NCI-H1092 (cell line): ENCODE measurements at places on chromosomes 11 and 22.

GRCh38 chr22:17120281-17120680, 879 bp downstream of the TMEM121B start:
- DNase-seq: no peak

- no peak for DNase-seq
Observed at GRCh38 chr11:63022441-63022840, 6.8 kb upstream of the SLC22A8 start.

GRCh38 chr11:134386945-134387344, 25.1 kb downstream of the B3GAT1 start:
- no peak for DNase-seq

DNA sequence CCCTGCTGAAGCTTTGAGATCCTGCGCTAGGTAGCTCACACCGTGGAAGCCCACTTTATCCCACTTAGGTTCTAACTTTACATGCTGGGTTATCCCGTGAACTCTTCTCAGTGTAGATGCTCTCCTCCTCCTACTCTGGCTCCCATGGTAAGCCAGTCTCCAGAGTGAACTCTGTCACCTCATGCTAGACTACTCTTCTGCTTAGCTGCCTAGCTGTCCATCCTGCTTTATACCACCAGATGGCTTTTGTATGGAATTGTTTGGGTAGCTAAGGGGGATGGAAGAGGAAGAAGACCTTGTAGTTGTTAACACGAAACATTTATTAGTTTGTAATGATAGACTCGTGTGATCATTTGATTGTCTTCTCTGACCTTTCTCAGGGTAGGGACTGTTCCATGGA, 46.8 kb downstream of the EMSY start:
- no peak for DNase-seq

DNA sequence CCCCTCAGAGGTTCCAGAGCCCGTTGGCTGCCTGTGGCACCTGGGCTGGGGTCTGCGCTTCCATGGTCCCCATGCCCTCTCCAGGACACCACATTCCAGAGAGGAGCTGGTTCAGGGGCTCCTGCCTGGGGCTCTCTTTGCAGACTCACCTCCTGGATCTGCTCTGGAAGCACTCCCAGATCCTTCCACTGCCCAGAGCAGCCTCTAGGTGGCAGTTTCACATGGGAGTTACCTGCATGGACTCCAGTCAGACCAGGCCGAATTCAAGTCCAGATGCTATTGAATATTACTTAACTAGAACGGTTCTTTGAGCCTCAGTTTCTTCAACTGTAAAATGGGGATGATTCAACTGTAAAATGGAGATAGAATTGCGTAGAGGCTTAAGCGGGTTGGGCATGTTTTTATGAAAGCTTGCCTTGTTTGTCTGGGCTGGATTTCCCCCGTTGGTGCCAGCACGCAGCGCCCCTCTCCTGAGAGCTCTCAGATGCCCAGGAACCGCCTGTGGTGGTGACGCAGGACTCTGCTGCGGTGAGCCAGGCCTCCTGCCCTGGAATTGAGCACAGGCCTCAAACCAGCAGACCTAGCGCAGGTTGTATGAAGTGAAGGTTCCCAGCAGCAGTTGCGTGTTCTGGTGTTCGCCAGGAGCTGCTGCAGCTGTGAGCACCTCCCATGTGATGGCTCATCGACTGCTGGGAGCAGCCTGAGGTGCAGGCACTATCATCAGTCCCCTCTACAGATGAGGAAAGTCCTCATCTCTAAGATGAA, 44.2 kb downstream of the LMO1 start:
- peak; percentile 46 for DNase-seq

- DNase-seq: no peak
Observed at GRCh38 chr11:27456140-27456794, 16.3 kb downstream of the LGR4 start.

- DNase-seq: no peak
Observed at GRCh38 chr22:36613958-36614357, 85.0 kb upstream of the EIF3D start.

GRCh38 chr11:22169833-22170232, 23.1 kb upstream of the ANO5 start:
- no peak for DNase-seq

GRCh38 chr22:49930596-49931412, 12.4 kb downstream of the CRELD2 start:
- no peak for DNase-seq

DNA sequence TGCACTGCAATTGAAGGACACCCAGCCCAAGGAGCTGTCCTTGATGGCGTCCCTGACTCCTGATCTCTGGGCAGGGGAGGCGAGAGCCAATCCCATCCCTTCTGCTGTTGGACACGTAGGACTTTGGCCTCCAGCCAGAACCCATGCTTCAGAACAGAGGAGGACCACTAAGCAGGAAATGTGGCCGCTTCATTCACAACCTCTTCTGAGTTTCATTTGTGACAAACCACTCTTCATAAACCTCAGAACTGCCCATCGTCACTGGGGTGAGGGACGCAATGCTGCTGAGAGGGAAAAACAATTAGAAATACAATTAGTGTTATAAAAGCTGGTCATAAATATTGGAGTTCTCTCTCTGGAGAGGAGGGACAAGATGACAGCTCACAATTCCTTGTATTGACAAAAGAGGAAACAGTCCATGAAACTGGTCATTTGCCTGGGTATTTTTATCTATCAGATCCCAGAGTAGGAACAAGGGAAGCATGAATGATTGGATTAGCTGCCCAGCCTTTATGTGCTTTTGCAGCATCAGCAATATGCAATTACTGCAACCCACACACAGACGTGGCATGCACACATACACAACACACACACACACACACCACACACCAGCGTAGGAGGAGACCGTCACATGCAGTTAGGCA, 216.5 kb upstream of the CADM1 start:
- DNase-seq: peak; percentile 38

- peak; percentile 77 for DNase-seq
Observed at GRCh38 chr11:27234043-27234668, 128.9 kb downstream of the CCDC34 start.

DNA sequence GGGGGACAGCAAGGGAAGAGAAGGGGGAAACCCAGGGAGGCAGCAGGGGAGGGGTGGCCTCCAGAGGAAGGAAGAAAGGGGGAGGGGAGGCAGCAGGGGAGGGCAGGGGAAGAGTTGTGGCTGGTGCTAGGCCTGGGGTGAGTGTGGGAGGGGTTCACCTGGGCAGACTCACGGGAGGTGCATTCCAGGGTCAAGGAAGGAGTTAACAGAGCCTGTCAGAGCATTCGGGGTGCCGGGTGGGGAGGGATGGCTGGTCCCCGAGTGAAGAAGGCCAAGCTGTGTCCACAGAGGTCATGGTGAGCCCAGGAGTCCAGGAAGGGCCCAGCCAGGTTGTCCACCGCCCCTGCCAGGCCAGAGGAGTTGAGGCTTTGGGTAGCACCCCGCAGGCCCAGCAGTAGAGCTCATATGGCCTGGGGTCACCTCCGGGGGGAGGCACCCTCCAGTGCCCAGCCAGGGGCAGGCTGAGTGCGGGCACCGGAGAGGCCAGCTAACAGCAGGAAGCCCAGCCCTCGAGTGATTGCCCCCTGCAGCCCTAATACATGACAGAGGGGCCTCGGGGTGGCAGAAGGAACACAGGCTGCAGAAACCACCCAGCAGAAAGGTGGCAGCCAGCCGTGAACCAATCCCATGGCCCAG, 31.1 kb upstream of the PPARA start:
- DNase-seq: no peak

DNA sequence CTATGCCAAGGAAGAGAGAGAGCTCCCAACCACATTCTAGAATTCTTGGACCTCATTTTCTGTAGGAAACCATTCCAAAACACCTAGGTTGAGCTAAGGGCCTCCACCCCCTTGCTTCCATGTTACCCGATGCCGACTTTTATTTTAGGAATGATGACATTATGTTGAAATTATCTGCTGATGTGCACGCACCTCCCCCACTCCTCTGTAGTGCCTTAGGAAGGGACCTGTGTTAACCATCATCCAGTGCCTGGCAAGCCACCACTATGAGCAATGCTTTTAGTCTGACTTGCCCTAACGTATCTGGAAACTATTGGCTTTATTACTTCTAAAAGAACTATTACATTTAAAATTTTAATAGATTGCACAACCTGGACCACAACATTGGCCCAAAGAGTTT, 42.1 kb downstream of the NCAPD3 start:
- no peak for DNase-seq

GRCh38 chr11:116454020-116454645, 318.7 kb downstream of the BUD13 start:
- peak; percentile 49 for DNase-seq

DNA sequence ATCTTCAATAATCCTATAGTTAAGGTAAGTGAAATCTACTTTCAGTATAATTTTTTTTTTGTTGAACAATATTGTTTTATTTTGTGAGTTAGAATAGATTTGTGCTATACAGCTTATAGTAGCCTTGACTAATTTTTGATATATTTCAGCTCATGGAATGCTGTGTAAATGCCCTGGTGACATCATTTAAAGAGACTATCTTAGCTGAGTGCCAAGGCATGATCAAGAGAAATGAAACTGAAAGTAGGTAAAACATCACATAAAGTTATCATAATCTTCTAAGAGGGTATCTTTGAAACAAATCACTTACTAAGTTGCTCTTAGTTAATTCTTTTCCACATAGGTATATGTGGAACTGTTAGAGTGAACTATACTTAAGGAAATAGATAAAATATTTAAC, 51.4 kb upstream of the ACAT1 start:
- DNase-seq: no peak

GRCh38 chr11:102114032-102114431, 3.8 kb downstream of the YAP1 start:
- DNase-seq: no peak

- no peak for DNase-seq
Observed at GRCh38 chr11:114482114-114482513, 42.8 kb downstream of the REXO2 start.

DNA sequence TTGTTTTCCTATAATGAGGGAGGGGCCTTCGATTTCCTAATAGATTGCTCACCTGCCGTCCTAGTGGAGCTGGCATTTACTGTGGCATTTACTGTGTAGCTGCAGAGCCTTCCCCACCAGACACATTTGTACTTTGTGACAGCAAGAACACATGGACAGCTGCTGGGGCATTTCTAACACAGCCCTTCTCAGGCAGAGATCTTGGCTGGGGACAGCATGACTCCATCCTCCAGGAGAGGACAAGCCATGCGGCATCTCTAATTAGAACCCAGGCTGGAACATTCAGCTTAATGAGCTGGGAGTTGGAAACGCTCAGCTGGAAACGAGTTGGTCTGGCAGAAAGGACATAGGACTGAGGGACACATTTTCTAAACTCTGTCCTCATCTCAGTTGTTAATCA, 887.5 kb downstream of the NTM start:
- DNase-seq: no peak

GRCh38 chr11:57313071-57313787, 11.5 kb downstream of the TNKS1BP1 start:
- DNase-seq: no peak

DNA sequence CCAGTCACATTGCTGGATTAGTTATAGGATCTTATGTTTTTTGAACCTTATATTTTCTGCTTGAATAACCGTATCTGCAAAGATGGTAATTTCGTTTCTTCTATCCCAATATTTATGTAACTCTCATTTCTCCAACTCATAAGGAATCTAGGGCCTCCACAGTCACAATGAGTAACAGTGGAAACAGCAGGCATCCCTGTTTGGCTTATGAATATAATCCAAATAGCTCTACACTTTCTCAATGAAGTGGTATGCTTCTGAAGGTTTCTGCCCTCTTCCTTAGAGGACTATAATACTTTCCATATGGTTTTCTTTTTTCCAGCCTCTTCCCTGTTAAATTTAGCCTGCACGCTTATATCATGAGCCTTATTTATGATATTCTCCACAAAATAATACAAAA, 16.5 kb downstream of the ATP6V1E1 start:
- DNase-seq: no peak

GRCh38 chr11:83782329-83782728, 496.2 kb upstream of the CCDC90B start:
- DNase-seq: no peak

DNA sequence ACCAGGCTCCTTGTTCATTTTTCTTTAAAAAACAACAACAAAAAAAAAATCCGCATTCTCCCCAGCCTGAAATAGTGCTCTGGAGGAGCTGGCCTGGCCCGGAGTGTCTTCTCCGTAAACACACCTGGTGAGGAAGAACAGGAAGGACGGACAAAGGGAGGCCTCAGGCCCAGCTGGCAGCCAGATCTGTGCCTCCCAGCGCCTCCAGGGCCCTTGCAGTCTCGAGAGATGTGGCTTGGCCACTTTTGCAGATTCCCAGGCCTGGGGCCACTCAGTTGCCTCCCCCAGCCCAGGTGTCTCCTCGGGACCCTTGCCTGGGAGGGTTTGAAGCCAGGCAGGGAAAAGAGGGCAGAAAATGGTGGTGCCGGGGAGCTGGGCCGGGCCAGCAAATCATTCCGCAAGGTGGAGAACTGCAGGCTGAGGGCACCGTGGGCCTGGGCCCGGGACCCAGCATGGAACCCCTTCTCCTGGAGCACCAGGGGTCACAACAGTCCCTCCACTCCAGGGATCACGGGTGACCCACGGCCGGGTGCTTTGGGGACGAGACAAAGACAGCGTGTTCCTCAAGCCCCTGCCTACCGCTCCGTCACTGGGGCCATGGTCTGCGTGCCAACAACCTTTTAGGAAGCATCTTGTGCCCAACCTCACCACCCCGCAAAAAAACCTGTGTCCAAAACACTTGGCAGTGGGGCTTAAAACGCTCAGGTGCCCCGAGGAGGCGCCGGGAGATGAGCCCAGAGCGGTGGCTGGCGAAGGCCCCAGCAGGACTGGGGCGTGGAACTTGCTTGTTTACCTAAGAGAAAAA, 67.1 kb upstream of the WNT7B start:
- no peak for DNase-seq

DNA sequence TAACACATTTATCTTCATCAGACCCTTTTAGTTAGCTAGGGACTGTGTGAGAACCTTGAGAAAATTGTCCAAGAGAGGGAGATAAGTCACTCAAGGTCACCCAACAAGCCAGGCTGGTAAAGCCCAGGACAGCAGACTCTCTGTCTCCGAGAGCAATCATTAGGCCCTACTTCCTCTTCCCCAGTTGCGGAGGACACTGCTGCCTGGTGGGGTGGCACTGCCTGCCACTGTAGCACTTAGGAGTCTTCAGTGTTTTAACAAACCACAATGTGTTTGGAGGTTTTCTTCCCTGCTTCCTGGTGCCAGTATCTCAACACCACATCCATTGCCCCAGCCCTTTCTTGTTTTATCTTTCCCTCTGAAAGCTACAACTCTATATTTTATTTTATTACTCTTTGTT, 132.1 kb upstream of the LDLRAD3 start:
- DNase-seq: no peak

- no peak for DNase-seq
Observed at GRCh38 chr11:75107187-75107586, 10.5 kb upstream of the OR2AT4 start.

- DNase-seq: no peak
Observed at GRCh38 chr11:32374261-32374711, 61.1 kb downstream of the WT1 start.

- DNase-seq: no peak
Observed at GRCh38 chr22:42922374-42923191, 65.5 kb upstream of the ARFGAP3 start.

GRCh38 chr11:43578346-43579170, 102.0 kb upstream of the HSD17B12 start:
- no peak for DNase-seq

- DNase-seq: no peak
Observed at GRCh38 chr11:123683428-123684170, 29.2 kb upstream of the SCN3B start.

GRCh38 chr11:110089617-110090282, 3.4 kb upstream of the ZC3H12C start:
- no peak for DNase-seq

GRCh38 chr11:14577292-14577691, 57.1 kb upstream of the PSMA1 start:
- no peak for DNase-seq
